Upper lobe of left lung (tissue), 6 donors: ENCODE measurements at places on chromosomes 5 and 9. TPM values are rescaled to one million over a fixed set of nuclear protein-coding genes. Genes with fewer than 3 reads are reported as not detected.

Gene ADCY2
- 2.4 TPM for total RNA-seq

DNA sequence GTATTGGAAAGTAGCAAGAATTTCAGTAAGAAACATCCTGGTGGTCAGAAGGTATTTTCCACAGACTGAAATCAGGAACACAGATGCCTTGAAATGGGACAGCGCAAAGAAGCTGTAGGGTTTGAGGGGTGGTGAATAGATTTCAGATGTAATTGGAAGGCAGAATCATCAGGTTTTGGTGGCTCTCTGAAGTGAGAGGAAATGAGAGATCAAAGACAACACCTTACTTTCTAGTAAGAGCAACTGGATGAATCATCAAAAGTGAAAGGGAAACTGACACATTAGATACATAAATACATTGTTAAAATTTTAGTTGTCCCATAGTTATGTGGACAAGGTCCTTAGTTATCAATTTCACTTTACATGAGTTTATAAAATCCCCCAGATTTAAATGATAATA lies 188.2 kb upstream of the SLC27A6 start:
- no peak for DNase-seq

DNA sequence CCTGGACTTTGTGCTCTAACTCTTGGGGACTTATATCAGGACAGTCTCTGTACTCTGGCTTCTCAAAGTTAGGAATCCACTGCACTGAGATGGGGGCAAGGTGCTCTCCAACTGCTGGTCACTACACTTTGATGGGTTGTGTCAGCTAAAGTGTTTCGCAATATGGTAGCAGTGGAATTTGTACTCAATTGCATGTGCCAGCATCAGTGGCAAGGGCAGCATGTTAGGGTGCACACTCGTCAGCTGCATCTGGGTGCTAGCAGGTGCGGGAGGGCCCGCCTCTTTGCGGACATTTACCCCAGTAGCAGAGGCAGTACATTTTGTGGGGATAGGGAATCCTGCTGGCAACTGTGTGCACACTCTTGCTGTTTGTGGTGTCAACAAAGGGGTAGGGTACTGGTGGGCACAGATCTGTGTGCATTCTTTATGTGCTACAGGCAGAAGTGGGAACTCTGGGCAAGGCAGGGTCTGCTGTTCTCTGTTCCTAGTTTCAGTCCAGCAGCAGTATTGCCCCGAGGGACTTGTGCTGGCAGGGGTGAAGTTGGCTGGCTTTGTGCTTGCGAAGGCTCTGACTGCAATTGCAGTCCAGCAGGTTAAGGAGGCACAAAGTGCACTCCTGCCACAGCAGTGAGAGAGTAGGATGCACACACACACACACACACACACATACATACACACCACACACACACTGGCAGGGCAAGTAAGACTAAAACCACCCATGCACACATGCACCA lies 924.8 kb upstream of the CDH9 start:
- no peak for DNase-seq

GRCh38 chr5:172410160-172410559 lies 44.2 kb downstream of the SH3PXD2B start:
- no peak for DNase-seq

Gene IL3
- not detected for total RNA-seq

Gene IFNK
- total RNA-seq: not detected

Gene PHYHD1
- 286 TPM for total RNA-seq

Gene QRFP
- total RNA-seq: not detected

- DNase-seq: no peak
Observed at GRCh38 chr5:153276151-153276550, 214.3 kb upstream of the GRIA1 start.

- DNase-seq: no peak
Observed at GRCh38 chr5:134445856-134446818, 34.5 kb upstream of the CDKN2AIPNL start.

DNA sequence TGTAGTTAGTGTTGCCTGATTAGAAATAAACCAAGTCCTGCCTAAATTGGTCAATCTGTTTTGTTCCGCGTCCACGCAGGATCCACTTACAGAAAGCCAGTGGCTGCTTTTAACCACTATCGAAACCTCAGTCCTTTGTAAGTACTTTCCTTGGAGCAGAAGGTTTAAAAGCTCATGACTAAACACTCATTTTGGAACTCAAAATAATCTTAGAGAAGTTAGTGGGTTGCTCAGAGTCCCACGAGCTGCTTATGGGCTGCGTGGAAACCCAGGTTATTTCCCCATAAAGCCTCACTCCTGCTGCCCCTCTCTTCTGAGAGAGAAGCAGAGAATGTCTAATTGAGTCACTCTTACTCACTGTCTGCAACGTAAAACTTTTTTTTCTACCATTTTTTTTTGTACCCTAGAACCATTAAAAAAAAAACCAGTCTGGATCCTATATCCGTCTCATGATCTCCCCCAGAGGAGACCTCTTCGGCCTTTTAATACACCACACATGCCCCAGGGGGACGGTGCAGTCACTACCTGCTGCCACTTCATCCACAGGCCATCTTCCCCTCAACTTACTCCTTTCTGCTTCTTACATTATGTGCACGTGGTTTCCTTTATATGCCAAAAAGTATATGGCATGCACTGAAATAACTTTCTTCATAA lies 7.6 kb downstream of the BASP1 start:
- DNase-seq: no peak

GRCh38 chr5:135729321-135729786 lies 105.1 kb upstream of the SLC25A48 start:
- no peak for DNase-seq

Gene FAM219A
- 14.6 TPM for total RNA-seq

DNA sequence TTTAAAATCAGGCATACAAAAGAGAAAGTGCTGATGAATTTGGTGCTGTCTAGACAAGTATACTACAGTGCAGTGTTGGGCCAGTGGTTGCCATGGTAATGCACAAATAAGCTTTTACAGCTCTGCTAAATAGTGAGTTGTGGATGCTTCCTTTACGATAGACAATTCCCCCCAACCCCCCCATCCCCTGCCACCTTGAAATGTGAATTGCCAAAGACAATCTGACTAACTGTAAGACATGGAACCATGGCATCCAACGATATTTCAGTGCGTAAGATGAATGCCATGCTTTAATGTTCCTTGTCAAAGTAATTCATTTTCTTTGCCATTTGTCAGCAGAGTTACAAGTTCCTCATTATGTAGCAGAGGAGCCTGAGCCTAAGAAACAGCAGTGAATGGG lies 91.5 kb upstream of the NREP start:
- DNase-seq: no peak

- no peak for DNase-seq
Observed at GRCh38 chr5:99025298-99026045, 96.7 kb upstream of the CHD1 start.

Gene PRDM9
- not detected for total RNA-seq

- no peak for DNase-seq
Observed at GRCh38 chr9:104658496-104659195, 35.7 kb upstream of the OR13D1 start.

DNA sequence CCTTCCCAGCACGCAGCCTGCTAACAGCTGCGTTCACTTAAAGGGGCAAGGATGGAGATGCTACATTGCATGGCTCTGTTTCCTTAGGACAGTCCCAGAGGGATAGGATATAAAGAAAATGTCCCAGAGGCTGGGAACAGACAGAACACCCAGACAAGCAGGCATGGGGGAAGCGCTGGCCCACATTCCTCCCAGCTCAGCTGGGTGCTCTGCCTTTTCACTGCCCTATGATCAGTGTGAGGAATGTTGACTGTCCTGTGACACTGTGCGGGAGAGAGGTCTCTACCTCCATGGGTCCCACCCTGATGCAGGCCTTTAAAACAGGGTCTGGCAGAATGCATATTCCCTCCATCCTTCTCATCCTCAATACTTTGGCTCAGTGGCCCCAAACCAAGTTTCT lies 459.4 kb upstream of the DMAC1 start:
- no peak for DNase-seq

Gene TMEM167A
- 15.7 TPM for total RNA-seq

Gene NR4A3
- 9.0 TPM for total RNA-seq

Gene IQGAP2
- total RNA-seq: 25.0 TPM

DNA sequence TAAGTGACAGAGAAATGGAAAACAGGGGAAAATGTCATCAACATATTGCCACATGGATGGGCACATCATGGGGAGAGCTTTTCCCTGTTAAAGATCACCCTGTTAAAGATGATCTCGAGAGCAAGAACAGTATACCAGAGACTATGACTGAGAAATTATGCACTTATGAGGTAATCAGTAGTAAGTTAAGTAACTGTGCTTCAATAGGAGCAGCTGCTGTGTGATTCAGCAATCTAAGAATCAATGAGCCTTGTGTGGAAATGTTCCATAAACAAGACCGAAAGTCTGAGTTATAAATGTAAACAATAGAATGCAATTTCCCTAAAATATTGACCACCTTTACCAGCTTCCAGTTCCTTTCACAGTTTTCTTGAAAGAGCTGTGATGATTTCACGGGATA lies 582.3 kb downstream of the CAAP1 start:
- DNase-seq: no peak

Gene TLX3
- total RNA-seq: not detected

- no peak for DNase-seq
Observed at GRCh38 chr5:132098621-132099020, 25.0 kb downstream of the CSF2 start.

DNA sequence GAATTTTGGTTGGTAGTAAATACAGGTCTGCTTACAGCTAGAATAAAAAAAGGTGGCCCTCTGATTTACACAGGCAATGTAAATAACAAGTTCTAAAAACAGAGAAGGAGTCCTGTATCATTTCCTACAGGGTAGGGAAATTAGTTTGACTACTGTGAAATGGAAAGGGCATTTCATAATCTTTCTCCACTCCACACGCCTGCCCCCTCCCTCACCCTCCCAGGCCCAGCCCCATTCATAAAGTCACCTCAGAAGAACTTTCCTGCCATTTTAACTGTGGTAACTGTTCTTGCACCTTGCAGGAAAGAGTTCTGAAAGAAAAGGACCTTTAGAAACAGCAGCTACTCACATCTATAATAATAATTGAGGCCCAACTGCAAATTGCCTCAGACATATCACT lies 69.7 kb downstream of the MEF2C start:
- no peak for DNase-seq

Gene SLC36A3
- not detected for total RNA-seq

- no peak for DNase-seq
Observed at GRCh38 chr9:92563116-92564100, 27.6 kb upstream of the ECM2 start.

DNA sequence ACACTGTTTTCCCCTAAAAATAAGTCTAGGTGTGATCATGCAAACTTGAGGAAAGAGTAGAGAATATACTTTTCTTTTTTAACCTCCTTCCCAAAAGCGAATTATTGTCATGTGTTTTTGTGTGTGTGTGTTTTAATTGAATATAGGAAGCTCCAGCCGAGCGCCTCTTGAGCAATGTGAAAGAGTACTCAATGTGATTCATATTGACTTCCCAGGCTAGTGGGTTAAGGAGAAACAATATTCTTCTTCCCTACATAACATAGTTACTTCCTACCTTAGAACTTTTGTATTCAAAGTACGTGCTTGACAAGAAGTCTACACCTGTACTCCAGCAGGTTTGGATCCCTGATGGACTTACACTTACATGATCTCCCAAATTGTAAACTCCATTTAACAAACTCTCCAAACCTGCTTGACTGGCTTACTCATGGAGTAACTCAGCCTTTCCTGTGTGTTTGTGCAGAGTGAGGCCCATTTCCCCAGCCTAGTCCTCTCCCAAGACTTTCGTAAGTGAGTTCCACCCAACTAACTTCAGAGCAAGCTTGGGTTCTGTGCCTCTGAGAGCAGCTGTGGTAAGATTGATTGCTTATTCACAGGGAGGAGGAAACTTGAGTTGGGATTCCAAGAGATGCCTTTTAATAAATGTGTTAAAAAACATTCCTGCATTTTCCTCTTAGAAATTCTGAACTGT lies 9.3 kb downstream of the SLC28A3 start:
- DNase-seq: no peak

DNA sequence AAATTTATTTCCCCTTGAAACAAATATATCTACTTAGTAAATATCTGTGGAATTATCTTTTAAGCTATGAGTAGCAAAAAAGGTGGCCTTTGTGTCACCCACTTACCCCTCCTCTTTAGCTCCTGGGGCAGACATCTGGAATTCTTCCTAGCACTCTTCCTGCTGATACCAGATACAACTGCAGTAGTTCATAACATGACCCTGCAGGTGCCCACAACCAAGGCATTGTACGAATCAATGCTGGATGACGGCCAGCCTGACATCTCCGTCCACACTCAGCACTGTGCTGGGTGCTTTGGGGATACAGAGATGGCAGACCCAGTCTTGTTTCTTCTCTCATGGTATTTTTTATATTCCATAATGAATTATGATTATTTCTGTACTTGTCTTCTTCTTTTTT lies 152.3 kb downstream of the GOLPH3 start:
- DNase-seq: no peak

DNA sequence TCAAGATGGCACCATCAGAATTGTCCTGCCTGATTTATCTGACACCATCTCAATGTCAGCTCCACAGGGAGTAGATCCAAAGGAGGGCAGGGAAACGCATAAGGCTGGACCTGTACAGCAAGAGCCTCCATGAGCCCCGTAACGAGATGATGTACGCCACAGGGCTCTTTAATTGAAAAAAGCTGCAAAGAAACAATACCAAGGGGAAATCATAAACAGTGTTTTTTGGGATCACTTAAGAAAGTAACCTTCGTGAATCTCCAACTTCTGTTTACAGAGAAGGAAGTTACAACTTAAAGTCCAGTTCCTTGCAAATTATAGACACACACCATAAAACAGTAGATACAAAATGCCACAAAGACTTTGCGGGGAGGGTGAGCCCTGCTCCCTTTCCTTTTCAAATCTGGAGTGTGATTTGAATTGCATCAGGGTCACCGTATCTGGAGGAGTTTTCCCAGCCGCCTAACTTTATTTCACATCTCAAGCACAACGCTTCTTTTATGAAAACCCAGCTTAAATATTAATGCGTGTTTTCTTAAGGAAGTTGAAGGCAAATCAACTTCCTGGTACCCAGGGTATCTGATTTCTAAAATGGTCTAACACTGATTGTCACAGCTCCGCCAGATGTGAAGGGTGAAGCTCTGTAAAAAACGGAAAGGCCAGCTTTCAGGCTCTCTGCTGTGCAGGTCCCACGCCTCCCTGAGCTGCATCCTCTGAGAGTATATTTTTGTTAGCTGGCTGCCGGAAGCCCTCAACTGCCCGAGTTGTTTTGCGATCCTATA lies 88.9 kb downstream of the EBF1 start:
- DNase-seq: no peak

DNA sequence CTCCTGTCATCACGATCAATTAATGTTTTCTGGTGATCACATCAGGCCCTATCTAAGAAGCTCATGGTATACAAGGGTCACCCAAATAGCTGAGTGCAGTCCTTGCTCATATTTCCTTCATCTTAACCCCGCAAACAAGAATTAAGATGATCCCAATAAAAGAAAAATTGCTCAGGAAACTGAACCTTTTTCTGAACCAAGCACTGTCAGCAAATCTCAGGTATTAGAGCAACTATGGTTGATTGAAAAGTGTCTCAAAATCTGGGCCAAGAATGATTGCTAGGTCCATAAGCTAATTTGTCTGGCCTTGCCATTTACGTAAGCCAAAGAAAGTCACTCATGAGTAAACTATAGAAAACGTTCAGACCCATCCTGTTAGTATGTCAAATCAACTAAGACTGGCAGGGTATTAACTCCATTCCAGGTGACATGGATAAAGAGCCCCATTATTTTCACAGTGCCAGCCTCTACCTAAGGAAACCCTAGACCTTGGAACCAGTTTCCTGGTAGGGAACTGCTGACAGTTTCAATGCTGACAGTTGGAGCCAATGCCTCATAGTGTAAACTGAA lies 209.3 kb downstream of the DEPDC1B start:
- no peak for DNase-seq

GRCh38 chr5:26622947-26623346 lies 415.4 kb downstream of the CDH9 start:
- no peak for DNase-seq
